ENCODE measurements at places on chromosomes 1 and 21.

DNA sequence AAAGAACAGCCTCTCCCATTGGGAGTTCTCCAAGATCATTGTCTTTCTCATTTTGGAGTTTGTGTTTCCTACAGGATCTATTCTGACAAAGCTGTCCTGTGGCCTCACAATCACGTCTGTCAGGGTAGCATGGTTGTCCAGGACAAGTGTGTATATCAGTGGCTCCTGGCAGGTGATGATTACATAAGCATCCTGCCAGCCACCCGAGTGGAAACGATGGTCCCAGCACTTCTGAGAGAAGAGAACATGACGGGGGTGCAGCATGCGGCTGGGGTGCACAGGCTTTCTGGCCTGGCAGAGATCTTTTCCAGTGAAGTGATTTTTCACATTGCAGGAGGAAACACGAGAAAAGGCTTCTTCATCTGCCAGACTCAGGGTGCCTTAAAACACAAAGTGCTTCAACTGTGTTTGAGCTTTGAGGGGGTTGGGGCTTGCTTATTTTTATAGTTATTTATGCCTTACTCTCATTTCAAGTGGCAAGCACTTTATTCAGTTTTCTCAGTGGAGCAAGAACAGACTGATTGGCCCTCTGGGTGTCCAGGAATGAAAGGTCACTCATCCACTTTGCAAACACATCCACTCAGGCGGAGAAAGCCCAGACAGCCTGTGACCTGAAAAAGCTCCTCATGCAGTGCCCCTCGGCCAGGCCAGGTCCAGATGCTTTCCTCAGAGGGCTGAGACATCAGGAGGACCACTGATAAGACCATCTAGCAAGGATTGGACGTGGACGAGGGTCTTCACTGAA lies 186.0 kb downstream of the DUSP10 start:
- DNase-seq: no peak

GRCh38 chr1:54971317-54971791 lies 9.1 kb upstream of the TMEM61 start:
- DNase-seq: no peak

GRCh38 chr1:228669242-228669585 lies 66.1 kb upstream of the RHOU start:
- DNase-seq: no peak

DNA sequence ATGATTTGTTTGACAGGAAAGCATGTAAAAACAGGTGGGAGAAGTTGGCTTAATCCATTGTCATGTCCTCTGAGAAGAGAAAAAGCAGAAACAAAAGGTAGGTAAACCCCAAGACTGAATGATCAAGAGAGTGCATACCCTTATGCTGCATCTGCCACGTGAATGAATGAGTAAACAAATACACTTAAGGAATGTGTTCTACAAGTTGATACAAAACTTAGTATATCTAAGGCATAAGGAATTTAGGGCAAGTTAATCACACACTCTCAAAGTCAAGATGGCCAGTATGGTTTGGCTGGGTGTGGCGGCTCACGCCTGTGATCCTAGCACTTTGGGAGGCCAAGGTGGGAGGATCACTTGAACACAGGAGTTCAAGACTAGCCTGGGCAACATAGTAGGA lies 34.2 kb downstream of the HMCN1 start:
- no peak for DNase-seq

DNA sequence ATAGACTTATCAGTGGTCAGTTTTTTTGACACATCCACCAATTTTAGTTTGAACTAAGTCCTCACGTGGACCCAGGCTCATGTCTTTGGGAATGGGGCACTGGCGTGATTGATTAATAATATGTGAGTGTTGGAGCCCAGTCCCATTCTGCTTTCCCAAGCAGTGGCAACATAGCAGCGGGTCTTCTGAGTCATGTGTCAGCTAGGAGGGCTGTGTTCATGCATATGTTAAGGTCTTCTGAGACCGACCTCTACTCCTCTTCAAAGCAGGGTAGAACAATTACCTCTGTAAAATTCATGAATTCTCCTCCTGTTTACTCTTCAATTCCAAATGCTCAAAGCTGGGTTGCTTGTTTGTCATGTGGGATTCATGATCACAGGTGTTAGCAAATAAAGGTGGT lies 291.3 kb downstream of the CAMTA1 start:
- DNase-seq: no peak

DNA sequence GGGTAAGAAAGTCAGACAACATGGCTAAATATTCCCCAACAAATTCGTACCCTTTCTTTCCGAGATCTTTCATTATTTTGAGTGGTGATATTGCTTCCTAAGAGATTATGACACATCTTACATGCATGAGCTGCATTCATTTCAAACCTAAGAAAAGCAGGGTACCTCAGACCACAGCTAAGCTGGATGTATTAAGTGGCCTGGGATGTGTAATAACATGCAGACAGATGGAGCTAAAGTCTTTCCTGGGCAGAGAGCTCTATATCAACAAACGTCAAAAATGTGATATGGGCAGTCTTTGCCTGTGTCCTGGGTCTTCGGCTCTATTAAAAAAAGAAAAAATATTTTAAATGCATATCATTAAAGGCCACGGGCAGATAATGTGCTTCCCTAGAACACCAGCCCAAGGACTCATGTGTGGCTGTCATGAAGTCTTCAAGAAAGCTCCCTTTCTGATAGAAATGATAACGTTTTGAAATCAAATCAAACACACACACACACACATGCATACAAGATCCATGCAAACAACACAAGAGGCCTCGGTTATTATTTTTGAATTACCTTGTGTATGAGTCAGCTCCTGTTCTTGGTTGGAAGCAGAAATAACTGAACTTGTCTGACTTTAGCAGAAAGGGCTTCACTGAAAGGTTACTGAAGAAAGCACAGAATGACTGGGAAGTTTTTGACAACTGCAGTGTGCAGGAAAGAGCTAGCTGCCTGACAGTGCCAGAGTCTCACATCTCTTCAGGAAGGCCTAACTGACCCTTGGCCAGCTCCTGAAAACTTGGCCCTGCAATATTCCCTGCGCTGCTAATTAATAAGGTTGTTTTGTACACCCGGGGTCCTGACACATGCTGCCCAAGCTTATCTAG lies 231.2 kb downstream of the DSCAM start:
- DNase-seq: no peak

- no peak for DNase-seq
Measured at GRCh38 chr1:167429612-167430011, 88.7 kb downstream of the CD247 start.

DNA sequence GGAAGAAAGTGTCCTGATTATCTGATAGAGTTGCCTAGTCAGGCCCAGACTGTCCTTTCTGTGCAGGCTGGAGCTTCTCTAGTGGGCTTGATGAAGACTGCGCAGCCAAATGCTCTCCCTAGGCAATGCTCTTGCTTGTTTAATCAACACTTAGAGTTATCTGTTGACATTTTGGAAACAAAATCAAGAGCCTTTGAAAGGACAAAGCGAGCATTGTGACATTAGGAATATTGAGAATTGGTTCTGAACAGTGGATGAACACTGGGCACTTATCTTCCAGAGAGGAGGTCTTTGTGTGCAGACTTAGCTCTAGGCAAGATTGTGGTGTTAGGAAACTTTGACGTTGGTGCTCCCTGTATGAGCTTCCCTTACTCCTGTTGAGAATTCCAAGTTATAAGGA lies 94.5 kb downstream of the DNTTIP2 start:
- no peak for DNase-seq

GRCh38 chr1:26191739-26192138 lies 1.3 kb downstream of the CATSPER4 start:
- no peak for DNase-seq

DNA sequence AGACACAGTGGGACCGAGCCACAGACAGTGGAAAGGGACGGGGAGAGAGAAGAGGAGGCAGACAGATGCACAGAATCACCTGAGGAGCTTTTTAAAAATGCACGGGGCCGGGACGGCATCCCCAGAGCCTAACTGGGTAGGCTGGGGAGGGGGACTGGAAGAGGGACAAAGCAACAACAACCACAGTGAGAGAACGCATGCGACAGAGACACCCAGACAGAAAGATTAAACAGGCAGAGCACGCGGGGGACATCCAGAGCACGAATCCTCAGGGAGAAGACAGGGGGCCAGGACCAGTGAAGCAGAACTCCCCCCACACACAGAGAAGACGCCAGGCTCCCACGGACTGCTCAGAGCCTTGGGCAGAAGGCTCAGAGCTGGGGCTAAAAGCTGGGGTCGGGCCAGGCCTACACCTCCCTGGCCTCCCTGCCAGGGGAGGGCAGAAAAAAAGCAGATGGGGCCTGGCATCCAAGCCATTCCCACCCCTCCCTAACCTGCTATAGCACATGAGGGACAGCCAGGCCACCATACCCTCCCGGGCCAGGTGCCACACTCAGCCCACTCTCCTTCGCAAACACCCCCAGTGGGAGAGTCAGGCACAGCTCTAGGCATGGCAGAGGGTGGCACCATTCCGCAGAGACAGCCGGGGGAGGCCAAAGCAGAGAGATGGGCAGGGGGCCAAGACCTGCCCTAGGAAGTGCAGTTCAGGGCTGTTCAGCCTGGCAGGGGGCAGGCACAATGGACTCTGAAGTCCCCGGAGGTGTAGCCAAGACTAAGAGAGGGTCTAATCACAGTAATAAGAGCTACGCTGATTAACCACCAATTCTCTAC lies 29.8 kb upstream of the COL16A1 start:
- no peak for DNase-seq

DNA sequence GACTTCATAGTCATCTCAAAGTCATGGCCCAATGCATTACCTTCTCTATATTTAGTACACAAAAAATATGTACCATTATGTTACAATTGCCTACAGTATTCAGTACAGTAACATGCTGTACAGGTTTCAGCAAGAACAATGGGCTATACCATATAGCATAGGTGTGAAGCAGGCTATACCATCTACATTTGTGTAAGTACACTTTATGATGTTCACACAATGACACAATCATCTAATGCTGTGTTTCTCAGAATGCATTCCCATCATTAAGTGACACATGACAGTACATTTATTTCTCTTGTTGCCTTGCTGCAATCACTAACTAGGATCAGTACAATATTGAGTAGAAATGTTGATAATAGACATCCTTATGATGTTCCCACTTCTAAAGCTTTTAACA lies 46.5 kb upstream of the NFIA start:
- DNase-seq: no peak

GRCh38 chr1:212782422-212783154 lies 9.0 kb downstream of the NSL1 start:
- DNase-seq: no peak

GRCh38 chr1:221832617-221833016 lies 90.7 kb upstream of the DUSP10 start:
- no peak for DNase-seq

GRCh38 chr1:168151935-168152334 lies 15.2 kb upstream of the GPR161 start:
- DNase-seq: no peak

DNA sequence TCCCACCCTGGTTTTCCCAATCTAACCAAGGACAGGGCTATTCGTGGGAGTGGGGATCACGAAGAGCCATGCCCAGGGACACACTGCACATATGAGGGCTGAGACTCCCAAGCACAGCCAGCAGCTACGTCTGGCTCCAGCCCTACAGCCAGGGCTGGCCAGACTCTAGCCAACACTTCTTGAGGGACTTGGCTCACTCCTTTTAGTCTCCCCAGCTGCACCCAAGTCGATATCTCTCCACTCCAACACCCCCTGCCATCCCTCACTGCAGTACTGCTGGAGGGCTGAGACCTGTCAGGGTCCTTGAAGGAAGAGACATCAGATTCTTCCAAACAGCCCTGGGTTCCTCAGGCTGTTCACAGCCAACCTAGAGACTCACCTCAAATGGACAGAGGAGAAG lies 62.6 kb downstream of the CD46 start:
- no peak for DNase-seq

GRCh38 chr1:65505547-65506300 lies 85.3 kb downstream of the LEPR start:
- DNase-seq: no peak

- DNase-seq: no peak
Measured at GRCh38 chr21:43741423-43742096, 22.6 kb downstream of the PDXK start.

DNA sequence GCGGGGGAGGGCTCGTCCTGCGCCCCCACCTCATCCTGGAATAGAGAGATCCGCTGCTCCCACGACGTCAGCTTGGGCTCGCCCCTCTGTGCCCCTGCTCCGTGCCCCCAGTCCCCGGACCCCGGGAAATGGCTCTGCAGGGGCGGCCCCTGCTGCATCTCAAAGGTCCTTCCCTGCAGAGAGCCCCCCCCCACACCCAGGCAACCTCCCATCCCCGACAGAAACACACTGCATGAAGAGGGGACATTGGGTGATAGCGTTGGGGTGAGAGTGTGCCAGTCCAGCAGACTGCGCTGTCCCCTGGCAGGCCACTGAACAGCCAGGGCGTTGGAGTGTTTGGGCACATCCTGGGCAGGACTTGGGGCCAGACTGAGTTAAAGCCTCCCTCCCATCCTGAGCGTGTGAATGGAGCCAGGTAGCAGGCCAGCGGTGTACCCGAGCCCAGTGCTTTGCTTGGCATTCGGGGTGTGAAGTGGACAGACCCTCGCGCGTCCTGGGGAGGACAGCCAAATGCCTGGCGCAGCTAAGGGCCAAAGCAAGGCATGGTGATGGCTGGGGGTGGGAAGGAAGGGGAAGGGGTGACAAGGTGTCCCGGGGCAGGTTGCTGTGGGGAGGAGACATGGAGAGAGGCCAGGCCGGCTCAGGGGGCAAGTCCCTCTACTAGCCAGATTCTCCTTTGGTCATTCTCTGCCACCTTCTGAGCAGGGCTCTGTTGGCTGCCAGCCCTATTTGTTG lies 633 bp upstream of the ETNK2 start:
- no peak for DNase-seq

GRCh38 chr1:82165304-82165703 lies 364.6 kb downstream of the ADGRL2 start:
- no peak for DNase-seq

- no peak for DNase-seq
Measured at GRCh38 chr1:153032073-153032472, 1.1 kb downstream of the SPRR1B start.

GRCh38 chr1:200228486-200228885 lies 181.3 kb downstream of the ZNF281 start:
- DNase-seq: no peak

- DNase-seq: no peak
Measured at GRCh38 chr1:2354511-2355372, 36.6 kb downstream of the MORN1 start.

GRCh38 chr1:38834221-38834782 lies 25.3 kb downstream of the RRAGC start:
- no peak for DNase-seq

All from stimulated activated CD8-positive, alpha-beta memory T cell treated with anti-CD3 and anti-CD28 coated beads, Interleukin-15, amount 100 ng/mL, for 24 hours (primary cell).